Activated CD8-positive, alpha-beta memory T cell treated with anti-CD3 and anti-CD28 coated beads for 1 hour (primary cell): ENCODE measurements at places on chromosomes 2 and 18.

DNA sequence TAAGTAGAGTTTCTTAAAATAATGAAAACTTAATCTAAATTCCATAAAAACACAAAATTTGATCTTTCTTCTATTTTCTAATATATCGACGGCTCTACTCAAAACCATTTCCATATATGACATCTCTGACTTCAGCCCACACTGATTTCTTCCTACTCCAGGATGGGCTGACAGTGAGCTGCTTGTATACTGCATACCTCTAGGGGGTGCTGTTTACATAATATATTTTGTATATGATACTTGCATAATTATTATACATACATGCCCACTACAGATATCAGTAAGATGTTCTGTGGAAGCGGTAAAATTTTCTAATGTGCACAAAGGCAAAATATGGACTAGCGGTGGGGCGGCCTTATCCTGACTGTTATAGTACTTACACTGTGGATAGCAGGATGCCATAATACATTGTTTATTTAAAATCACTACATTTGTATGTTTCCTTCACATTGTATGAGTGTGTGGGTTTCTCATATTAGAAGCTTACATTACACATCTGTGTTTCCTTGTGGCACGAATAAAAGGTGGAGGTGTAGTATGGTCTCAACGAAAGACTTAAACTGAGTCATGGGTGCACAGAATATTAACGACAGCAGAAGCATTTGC is 66.1 kb upstream of the NXPH2 start:
- no peak for DNase-seq

GRCh38 chr2:209425471-209426071 is 1.7 kb downstream of the MAP2 start:
- DNase-seq = no peak

- no peak for DNase-seq
These were observed 120.3 kb upstream of the NFATC1 start for GRCh38 chr18:79275461-79275860.

DNA sequence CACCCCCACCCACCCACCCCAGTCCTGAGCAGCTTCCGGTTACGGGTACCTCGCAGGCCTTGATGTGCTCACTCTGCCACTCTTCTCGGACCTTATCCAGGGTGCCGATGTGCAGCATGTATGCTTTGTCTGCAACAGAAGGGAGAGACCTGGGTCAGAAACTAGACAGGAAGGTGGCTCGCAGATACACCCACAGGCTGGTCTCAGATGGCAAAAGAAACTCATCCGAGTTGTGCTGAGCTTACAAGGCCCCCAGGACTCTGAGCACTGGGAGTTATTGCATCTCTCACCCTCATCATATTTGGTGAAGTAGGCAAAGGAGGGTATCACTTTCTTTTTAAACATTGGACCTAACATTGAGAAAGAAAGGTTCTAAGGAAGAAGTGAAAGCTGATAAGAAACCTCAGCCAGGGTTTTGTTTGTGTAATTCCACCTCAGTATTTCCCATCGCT is 30.6 kb upstream of the EPG5 start:
- DNase-seq = no peak

DNA sequence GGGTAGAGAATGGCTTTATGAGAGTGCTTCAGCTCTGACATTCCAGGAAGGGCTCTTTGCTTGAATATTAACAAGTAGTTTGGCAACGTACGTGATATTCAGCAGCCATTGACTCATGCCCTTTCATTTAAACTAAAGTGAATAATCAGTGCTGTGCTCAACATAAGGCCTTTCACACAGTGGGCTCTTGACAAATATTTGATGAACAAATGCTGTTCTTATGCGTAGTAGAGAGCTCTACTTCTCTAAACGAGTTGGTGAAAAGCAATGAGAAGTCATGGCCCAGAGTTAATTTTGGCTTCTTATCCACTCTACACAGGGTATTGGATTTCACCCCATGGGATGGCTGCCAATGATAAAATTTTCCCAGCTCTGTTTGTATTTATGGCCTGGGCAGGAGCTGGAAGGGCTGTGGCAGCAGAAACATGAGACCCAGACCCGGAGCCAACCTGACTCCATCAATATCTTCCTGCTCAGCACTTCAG is 338.9 kb downstream of the CCDC85A start:
- DNase-seq = no peak

- DNase-seq = no peak
These were observed 158.7 kb downstream of the PXDN start for GRCh38 chr2:1585635-1586034.

DNA sequence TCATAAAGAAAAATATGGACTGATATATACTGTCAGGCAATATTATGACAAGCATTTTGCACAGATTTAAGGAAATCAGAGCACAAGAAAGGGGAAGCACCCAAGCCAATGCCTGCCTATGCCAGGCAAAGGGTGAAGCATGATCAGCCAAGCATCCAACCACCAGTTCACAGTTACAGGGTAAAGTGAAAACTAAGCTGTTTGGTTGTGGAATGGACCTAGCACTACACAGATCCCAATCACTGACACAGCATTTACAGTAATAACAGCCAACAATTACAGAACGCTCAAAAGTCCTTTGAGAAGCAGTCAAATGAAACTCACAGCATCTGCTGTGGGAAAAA is 90.3 kb downstream of the SP3 start:
- no peak for DNase-seq

GRCh38 chr18:79068341-79068936 is 755 bp upstream of the ATP9B start:
- DNase-seq = no peak

- no peak for DNase-seq
These were observed 203.7 kb downstream of the SETBP1 start for GRCh38 chr18:44884431-44884830.

GRCh38 chr2:232697807-232698110 is 628 bp downstream of the GIGYF2 start:
- DNase-seq = no peak

GRCh38 chr18:38526922-38527321 is 961.3 kb upstream of the CELF4 start:
- no peak for DNase-seq

DNA sequence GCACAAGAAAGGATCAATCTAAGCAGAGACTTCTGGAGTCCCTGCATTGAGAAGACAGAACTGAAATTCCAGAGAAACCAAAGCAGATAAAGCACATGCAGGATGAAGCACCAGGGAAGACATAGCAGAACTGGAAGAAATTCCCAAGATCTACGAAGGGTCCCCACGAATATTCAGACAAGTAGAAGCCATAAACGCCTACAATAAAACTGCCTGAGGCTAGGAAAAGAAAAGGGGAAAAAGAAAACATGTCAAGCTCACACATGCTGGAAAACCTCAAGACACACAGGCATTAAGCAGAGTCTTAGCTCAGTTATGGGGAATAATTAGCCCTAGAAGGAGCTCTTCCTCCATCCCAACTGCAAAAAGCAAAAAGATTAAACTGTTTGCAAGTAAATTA is 171.2 kb downstream of the NBAS start:
- DNase-seq = no peak

DNA sequence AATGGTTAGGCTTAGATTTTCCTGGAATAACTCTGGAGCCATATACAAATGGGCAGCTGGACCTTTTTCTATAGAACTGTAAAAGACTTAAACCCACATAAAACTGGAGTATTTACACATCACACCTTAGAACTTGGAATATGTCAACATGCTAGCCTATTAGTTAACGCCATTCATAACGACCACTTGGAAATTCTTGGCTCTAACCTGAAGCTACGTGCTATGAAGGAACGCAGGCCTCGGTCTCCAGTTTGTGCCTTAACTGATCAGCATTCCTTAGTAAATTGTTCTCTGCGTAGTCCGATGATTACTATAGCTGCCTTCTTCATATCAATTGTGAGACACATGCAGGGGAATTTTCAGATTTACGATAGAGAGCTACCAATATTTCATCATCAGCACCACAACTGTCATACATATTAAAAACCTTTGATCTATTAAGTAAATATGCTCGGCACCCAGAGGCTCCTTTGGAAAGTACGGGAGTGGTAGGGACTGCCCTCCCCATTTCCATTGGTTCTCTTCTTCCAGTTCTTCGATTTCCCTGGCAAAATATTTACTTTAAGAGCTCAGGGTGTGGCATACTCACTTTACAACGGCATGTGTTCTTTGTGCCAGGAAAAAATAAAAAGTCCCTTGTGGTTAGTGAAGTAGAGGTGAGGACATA is 17.5 kb upstream of the CCL20 start:
- DNase-seq = no peak

GRCh38 chr2:159139216-159139933 is 147.1 kb downstream of the WDSUB1 start:
- DNase-seq = no peak

- no peak for DNase-seq
These were observed 74.6 kb upstream of the SMAD7 start for GRCh38 chr18:49025426-49025766.

DNA sequence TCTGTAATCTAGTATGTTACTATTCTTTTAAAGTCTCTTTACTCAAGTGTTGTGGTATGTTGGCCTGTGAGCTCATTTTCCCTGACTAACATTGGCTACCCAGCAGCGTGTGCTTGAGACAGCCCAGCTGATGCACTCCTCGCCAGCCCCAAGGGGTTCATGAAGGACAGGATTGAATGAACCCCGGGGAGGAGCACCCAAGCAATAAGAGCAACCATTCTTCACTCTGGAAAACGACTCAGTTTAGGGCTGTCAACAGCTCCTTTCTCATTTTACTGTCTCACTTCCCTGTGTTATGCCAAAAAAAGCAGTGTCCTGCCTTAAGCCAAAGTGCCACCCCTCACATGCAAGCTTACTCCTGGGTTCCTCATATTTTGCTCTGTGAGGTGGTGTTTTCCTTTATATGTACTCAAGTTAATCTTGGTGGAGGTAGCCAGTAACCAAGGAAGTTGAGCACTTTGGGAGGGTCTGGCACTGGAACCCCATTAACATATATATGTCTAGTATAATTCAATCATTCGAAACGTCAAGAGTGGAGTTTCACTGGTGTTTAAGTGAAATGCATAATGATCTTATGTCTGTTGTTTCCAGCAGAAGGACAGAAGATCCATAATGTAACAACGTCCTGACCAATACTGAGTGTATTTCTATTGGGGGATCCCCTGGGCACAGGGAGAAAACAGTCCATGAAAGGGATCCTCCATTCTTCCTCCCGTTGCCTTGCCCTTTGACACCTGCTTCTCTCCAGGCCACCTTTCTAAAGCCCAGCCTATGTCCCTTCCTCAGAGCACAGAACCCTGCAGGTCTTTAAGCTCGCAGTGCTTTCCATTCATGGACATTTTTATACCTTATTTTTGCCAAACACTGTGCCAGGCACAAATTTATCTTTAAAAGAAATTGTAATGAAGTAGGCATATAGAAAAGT is 43.2 kb downstream of the ATIC start:
- DNase-seq = no peak

- no peak for DNase-seq
These were observed 197 bp downstream of the GDF7 start for GRCh38 chr2:20667151-20667530.

- no peak for DNase-seq
These were observed 474.7 kb upstream of the HS6ST1 start for GRCh38 chr2:128793404-128793803.

DNA sequence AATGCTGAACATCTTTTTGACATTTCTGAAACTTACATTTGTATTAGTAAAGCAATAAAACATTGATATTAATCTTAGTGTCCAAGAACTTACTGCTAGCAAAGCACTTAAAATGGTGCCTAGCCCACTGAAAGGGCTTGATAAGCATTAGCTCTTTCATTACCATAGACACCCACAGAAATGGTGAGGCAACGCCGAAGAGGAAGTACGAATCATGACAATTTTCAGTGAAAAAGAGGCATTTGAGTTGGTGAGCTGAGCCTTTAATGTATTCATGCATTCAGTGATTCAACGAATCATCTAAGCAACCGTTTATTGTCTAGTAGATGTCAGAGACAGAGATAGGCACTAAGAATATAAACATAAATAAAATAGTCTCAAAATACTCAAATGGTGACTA is 101.1 kb downstream of the PIGN start:
- DNase-seq = no peak
